ENCODE measurements at places on chromosomes 6 and 20.
A peak's percentile ranks its signal among the peaks of the same experiment; 100 is the strongest.

- H3K27me3 ChIP-seq: no peaks in the 10 kb centered on the region
- H3K4me3 ChIP-seq: no peak overlapping the region
- DNase-seq: peak; percentile 54
- H3K36me3 ChIP-seq: peaks cover 7% of the 10 kb centered on the region
- H3K4me1 ChIP-seq: peaks cover 32% of the 10 kb centered on the region
Observed at GRCh38 chr20:41133709-41134361, 3.5 kb upstream of the PLCG1 start.

GRCh38 chr6:35468980-35469750, 964 bp downstream of the RPL10A start:
- no peak for DNase-seq
- H3K4me1 ChIP-seq: peaks cover 45% of the 10 kb centered on the region
- H3K36me3 ChIP-seq: peaks cover 57% of the 10 kb centered on the region
- H3K27me3 ChIP-seq: no peaks in the 10 kb centered on the region
- H3K27ac ChIP-seq: peak overlapping the region; percentile 97

DNA sequence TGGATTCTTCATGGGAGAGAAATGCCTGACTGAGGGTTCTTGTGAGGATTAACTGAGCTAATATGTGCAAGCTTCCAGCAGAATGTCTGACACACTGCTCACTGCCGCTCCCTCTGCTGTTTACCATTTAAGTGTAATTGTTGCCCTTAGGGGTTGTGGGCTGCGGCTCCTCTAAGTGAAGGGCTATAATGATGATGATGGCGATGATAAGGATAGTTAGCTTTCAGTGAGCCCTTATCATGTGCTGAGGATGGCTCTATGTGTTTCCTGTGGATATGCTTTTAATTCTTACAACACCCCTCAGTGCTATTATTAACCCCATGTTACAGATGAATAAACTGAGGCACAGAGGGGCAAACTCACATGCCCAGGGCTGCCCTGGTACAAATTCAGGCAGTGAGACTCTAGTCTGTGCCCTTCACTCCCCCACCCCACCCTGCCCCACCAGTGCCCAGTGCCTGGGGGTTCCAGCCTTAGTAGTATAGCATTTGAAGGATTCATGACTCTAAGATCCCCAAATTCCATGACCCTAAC, 33.4 kb downstream of the TGM2 start:
- H3K4me1 ChIP-seq: peaks cover 17% of the 10 kb centered on the region
- H3K27ac ChIP-seq: no peak overlapping the region
- H3K4me3 ChIP-seq: no peak overlapping the region
- H3K36me3 ChIP-seq: no peaks in the 10 kb centered on the region
- DNase-seq: no peak
- H3K27me3 ChIP-seq: no peaks in the 10 kb centered on the region

DNA sequence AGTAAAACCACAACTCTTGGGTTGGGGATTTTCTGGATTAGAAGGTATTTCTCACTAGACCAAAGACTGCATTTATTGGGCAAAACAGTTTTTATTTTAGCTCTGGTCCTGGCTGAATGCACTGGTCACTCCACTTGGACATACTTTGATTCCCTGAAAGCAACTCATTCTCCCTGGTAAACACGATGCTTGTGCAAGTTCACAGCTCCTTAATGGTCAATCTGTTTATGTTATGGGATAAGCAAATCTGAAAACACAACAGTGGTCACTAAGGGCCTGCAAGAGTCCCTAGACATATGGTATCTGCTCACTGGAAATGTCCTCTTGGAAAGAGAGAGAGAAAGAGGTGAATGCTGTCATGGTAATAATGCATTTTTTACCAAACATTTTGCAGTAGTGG, 559.8 kb downstream of the CDH26 start:
- H3K27ac ChIP-seq: no peak overlapping the region
- no peaks in the 10 kb centered on the region for H3K27me3 ChIP-seq
- no peak overlapping the region for H3K4me3 ChIP-seq
- no peaks in the 10 kb centered on the region for H3K4me1 ChIP-seq
- H3K36me3 ChIP-seq: no peaks in the 10 kb centered on the region

GRCh38 chr6:20533746-20534294, 437 bp upstream of the CDKAL1 start:
- H3K36me3 ChIP-seq: peaks cover 22% of the 10 kb centered on the region
- DNase-seq: no peak
- H3K4me1 ChIP-seq: peaks cover 54% of the 10 kb centered on the region
- H3K27ac ChIP-seq: peak overlapping the region; percentile 99
- peaks cover 3% of the 10 kb centered on the region for H3K27me3 ChIP-seq

DNA sequence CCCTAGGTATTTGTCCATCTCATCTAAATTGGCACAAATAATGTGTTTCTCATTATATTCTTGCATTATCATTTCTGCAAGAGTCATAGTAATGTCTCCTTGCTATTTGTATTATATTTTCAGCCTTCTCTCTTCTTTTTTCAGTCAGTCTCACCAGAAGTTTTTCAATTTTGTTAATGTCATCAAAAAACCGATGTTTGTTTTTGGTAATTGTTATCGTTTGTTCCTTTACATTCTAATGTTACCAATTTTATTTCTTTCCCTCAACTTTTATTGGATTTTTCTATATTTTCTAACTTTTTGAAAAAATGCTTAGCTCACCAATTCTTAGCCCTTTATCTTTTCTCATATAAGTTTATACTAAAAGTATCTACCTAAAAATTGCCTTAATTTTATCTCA, 82.2 kb upstream of the NRSN1 start:
- no peaks in the 10 kb centered on the region for H3K4me1 ChIP-seq
- no peak for DNase-seq
- no peak overlapping the region for H3K4me3 ChIP-seq
- no peaks in the 10 kb centered on the region for H3K27me3 ChIP-seq

DNA sequence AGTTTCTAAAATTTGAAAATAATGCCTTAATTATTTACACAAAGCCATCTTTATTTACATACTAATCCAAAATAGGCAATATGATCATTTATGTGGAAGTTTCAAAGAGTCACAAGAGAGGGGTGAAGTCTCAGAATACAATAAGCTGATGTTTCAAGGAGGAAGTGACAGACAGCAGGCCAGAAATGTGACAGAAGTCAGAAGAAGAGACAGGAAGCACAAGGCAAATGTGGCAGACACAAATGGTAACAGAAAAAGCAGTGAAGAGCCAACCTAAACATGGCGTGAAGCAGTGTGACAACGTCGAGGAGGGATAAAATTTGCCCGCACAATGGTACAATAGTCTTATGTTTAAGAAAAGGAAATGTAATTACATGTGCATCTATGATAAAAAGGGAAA, 59.8 kb downstream of the SHPRH start:
- DNase-seq: no peak
- H3K27me3 ChIP-seq: no peaks in the 10 kb centered on the region
- H3K4me3 ChIP-seq: no peak overlapping the region
- H3K4me1 ChIP-seq: peaks cover 8% of the 10 kb centered on the region
- H3K27ac ChIP-seq: no peak overlapping the region

DNA sequence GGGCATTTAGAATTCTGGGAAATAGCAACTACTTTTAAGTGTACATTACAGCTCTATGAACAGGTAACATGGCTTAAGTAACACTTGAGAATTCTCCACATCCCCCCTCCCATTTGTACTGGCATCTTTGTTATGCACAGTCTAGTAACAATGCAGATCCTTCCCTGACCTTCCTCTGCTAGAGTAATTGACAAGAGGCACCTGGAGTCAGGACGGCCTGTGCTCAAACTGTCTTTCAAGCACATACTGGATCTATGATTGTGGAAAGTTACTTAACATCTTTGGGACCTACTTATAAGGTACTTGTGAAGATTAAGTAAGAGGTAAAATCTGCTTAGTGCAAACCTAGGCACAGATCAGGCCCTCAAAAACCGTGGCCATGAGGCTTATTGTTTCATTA, 21.9 kb upstream of the GSTA3 start:
- H3K4me1 ChIP-seq: no peaks in the 10 kb centered on the region
- no peak overlapping the region for H3K27ac ChIP-seq
- no peaks in the 10 kb centered on the region for H3K36me3 ChIP-seq
- H3K4me3 ChIP-seq: no peak overlapping the region
- H3K27me3 ChIP-seq: peaks cover 12% of the 10 kb centered on the region
- DNase-seq: no peak

DNA sequence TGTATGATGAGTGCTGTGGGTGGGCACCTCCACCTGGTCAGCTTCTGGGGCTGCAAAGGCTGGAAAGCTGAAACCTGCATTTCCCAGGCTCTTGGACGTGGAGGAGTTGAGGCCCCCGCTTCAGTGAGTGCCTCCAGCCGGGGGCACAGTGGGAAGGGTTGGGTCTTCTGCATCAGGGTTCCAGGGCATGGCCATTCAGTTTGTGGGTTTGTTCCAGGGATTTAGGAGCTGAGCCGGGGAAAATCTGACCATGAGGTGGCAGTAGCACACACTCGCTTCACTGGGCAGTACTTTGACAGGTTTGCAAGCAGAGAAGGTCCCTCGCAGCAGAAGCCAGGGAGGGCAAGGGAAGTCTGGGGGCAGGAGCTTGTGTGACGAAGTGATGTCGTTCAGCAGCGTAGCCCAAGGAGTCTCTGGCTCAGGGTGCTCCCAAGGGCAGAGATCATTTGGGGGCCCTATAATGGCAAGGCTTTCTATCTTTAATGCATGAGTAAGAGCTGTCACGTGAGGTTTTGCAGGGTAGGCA, 69.5 kb upstream of the SULF2 start:
- H3K27me3 ChIP-seq: peaks cover 5% of the 10 kb centered on the region
- H3K27ac ChIP-seq: no peak overlapping the region
- no peak for DNase-seq
- no peaks in the 10 kb centered on the region for H3K36me3 ChIP-seq

GRCh38 chr6:93165850-93166430, 253.4 kb downstream of the EPHA7 start:
- no peaks in the 10 kb centered on the region for H3K36me3 ChIP-seq
- DNase-seq: no peak
- no peak overlapping the region for H3K27ac ChIP-seq

DNA sequence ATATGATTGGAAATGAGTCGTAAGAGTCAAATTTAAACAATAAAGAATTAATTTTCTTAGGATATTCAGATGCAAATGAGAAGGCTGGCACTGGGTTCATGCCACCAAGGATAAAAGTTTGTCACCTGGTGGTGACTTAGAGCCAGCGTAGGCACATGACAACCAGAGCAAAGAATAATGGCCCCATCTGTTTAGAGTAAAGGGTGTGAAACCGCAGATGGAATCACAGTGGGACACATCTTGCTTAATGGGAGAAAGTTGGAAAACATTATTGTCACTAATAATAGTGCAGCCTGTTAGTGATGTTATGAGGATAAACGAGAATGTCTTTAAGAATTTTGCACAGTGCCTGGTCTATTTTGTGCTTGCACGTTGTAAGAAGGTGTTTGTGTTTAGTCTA, 727.8 kb downstream of the QKI start:
- no peaks in the 10 kb centered on the region for H3K27me3 ChIP-seq
- no peak overlapping the region for H3K27ac ChIP-seq
- H3K4me1 ChIP-seq: no peaks in the 10 kb centered on the region
- H3K4me3 ChIP-seq: no peak overlapping the region
- no peak for DNase-seq

DNA sequence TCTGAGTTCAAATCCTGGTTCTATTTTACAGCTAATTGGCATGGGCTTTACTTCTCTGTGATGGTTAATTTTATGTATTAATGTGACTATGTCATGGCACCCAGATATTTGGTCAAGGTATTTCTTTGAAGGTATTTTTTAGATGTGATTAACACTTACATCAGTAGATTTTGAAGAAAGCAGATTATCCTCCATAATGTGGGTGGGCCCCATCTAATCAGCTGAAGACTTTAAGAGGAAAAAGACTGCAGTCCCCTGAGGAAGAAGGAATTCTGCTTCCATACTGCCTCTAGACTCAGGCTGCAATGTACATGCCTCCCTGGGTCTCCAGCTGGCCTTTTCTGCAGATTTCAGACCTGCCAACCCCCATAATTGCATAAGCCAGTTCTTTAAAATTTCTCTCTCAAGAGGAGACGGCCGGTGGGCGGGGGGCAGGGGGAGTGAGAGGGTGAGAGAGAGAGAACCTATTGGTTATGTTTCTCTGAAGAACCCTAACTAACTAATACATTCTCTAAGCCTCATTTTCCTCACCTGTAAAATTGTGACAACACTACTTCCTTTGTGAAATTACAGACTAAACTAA, 338.2 kb upstream of the PRDM1 start:
- no peak for DNase-seq
- no peaks in the 10 kb centered on the region for H3K27me3 ChIP-seq
- H3K36me3 ChIP-seq: peaks cover 24% of the 10 kb centered on the region

DNA sequence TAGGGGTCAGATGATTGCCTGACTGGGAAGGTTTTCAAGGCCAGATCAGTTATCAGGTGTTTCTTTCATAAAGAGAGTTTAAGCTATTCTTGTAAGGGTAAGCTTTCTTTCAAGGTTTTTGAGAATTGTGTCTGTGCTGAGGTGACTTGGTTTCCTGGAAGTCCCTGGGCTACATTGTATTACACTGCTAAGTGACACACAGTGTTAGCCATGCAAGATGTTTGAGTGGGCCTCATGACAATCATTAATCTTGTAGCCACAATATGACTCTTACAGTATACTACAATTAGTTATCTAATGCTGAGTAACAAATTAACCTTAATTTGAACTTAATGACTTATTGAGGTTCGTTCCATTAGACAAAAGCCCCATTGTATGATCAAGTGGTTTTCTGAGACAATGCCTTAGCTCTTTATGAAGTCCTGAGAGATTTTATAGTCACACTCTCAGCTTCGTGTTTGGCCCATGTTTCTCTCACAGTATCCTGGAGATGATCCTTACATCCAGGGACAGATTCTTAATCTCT, 186.7 kb downstream of the RPS12 start:
- H3K27me3 ChIP-seq: no peaks in the 10 kb centered on the region
- H3K4me1 ChIP-seq: no peaks in the 10 kb centered on the region
- DNase-seq: no peak
- no peak overlapping the region for H3K27ac ChIP-seq
- no peaks in the 10 kb centered on the region for H3K36me3 ChIP-seq

DNA sequence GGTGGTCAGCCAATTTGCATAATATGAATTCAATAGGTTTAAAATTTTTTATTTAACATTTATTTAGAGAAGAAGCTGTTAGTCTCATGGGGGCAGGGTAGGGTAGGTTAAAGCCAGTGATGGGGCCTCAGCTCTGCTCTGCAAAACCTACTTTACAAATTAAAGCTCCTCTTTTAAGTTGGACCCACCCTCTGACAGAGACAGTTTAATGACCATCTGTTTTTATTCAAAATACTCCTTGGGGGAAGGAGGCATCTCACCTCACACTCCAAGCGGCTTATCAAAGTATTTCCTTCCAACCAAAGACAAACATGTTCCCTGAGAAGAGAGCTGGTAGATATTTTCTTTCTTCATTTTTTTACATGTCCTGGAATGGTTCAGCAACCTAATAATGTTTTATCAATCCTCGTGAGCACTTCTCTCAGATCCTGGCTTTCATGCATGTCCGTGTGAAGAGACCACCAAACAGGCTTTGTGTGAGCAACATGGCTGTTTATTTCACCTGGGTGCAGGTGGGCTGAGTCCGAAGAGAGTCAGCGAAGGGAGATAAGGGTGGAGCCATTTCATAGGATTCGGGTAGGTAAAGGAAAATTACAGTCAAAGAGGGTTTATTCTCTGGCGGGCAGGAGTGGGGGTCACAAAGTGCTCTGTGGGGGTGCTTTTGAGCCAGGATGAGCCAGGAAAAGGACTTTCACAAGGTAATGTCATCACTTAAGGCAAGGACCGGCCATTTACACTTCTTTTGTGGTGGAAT, 184.7 kb downstream of the GJA1 start:
- no peaks in the 10 kb centered on the region for H3K4me1 ChIP-seq
- no peaks in the 10 kb centered on the region for H3K36me3 ChIP-seq
- no peak overlapping the region for H3K27ac ChIP-seq
- no peak for DNase-seq

All from activated CD8-positive, alpha-beta memory T cell treated with anti-CD3 and anti-CD28 coated beads, Interleukin-2, amount 10 ng/mL, durations not matched to agents 7 days and 5 days (primary cell).